ENCODE measurements at places on chromosomes 1 and 21. TPM values are rescaled to one million over a fixed set of nuclear protein-coding genes. Genes with fewer than 3 reads are reported as not detected.
A peak's percentile ranks its signal among the peaks of the same experiment; 100 is the strongest.

SRGAP2B gene
- total RNA-seq: 41.8 TPM

NUAK2 gene
- 18.4 TPM for total RNA-seq

ZMPSTE24 gene
- 86.7 TPM for total RNA-seq

- DNase-seq: no peak
Measured at GRCh38 chr21:25952306-25952705, 217.5 kb downstream of the GABPA start.

- DNase-seq: peak; percentile 81
Measured at GRCh38 chr1:202281316-202282024, 60.3 kb downstream of the UBE2T start.

DNA sequence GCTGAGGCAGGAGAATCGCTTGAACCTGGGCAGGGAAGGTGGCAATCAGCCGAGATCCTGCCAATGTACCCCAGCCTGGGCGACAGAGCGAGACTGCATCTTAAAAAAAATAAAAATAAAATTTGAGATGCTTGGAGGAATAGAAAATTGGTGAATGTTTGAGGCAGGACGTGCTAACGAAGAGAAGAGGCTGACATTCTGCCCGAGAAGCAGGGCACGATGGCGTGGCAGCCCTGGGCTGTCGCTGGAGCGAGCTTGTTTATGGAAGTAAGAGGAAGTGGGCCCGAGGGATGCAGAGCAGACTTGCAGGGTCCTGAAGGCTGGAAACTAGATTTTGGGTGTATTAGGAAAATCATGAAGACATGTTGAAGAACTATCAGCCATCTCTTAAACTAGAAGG lies 92.6 kb downstream of the KIF26B start:
- no peak for DNase-seq

DNA sequence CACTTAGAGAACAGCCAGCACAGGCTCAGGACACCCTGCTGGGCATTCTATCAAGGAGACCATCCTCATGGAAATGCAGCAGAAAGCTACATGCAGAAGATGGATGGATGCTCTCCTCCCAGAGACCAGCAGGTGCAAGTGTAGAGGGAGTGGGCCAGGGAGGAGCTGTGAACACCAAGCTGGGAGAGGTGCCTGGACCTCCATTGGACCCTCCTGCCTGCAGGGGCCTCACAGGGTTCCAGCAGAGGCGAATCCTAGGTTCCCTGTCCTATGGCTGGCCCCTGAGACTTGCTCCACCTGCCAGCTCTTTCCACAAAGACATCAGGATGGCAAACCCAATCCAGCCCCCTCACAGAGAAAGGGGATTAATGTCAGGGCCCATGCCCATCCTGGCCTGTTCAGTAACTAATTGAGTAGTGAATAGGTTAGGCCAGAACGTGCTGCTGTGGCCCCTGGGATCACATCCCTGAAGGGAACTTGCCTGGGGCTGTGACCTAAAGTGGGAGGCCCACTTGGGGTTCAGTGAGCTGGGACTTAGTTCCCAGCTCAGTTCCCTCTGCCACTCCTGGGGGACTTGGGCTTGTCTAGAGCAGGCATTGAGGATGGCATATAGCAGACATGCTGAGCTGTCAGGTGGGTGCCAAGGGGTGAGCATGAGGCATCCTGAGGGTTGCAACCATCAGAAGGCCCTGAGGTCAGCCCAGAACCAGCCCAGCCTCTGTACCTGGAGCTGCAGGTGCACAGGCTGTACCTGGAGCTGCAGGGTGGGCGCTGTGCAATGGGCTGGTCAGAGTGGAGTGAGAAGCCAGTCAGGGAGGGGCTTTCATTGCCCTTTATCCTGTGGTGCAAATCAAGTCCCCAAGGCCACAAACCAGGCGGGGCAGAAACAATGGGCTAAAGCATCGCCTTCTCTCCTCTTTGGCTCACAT lies 22.9 kb upstream of the ZNF678 start:
- no peak for DNase-seq

DNA sequence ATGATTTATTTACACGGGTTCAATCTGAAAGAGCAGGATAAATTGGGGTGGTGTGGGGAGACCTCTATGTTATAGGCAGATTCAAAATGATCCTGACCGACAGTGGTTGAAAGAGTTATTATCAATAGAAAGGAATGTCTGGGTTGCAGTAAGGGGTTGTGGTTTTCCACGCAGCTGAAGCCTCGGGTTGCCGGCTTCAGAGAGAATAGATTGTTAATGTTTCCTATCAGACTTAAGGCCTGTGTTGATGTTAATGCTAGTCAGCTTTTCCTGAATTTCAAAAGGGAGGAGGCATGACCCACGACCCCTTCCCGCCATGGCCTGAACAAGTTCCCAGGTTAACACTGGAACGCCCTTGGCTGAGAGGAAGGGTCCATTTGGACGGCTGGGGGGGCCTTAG lies 2.2 kb upstream of the UBE2J2 start:
- no peak for DNase-seq

DNA sequence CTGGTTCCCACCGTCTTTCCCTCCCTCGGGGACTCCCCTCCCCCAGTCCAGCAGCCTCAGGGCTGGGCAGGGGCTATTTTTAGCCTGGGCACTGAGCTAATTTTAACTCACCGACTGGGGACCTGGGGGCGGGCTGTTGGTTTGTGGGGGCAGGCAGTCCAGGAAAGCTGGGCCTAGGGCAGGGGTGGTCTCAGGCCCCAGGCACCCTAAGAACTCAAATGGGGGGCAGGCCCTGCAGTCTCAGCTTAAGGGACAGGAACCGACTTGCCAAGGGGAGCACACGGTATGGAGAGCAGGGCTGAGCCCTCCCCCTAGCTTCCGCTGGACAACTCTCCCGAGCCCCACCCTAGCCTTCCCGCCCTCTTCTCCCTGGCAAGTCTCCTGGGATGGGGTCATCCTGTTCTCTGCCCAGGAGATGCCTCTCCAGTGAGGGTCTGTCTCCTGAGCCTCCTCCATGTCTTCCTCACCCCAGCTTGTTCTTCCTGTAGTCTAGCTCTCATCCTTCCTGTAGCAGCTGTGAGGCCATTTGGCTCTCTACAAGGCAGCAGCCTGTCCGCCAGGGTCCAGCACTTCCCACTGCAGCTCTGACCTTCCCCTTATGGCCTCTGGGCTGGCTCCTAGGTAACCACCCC lies 10.1 kb downstream of the MEF2D start:
- peak; percentile 83 for DNase-seq

Measured in A172 (cell line).